ENCODE measurements at places on chromosomes 3 and 15.
A peak's percentile ranks its signal among the peaks of the same experiment; 100 is the strongest.

DNA sequence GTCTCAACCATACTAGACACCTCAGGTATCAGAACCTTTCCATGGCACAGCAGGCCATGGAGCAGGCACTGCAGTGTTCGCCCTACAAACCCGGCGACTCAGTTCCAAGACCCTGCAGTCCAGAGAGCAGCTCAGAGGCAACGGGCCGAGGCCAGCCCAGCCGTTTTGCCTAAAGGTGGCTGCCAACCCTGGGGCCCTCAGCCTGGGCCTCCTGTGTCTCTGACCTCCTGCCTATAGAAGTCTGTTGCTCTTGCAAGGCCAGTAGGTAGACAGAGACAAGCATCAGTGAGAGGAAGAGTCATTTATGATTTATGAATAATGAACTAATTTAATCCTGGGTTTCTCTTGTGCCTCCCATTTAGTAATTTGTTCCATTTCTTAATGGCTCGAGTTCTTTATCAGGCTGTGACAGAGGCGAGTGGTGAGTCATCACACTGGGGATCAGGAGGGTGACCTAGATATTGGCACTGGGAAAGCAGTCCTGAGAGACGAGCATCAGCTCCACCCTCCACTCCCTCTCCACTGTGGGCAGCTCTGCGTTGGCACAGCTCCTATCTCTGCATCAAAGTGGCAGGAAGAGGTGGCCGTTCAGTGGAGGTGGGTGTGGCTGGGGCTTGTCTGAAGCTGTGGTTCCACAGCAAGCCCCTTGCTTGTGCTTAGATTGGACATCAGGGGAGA is 79.8 kb downstream of the ABHD5 start:
- DNase-seq, result no peak

GRCh38 chr15:100628746-100629145 is 26.4 kb downstream of the ASB7 start:
- DNase-seq, result peak; percentile 58

DNA sequence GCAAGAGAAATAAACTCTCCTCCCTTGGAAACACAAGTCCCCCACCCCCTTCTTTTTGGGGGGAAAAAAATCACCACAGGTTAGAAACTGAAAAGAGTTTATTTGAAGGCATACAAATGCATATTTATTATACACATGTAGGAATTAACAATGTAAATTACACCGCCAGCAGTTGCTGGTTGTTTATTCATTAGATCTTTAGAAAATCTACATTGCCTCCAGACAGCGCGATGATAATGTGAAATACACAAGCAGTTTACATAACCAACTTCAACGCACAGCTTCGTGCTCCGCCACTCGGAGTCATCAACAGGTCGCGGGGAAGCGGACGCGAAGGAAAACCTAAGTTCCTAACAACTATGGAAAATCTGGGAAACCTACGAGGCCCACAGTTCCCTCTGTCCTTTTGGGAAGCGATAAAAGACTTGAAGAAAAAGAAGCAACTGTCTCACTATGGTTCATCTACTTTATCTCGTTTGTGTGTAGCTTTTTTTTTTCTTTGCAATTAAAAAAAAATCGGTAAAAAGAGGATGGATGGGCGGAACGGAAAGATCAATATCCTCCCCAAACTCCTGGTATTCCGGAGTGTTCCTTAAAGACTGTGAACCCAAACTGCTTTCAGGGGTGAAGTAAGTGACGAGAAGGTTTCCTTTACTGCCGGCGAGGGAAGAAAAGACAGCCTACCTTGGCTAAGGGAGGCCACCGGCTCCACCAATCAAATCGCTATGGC is 8.4 kb upstream of the FOXB1 start:
- no peak for DNase-seq

DNA sequence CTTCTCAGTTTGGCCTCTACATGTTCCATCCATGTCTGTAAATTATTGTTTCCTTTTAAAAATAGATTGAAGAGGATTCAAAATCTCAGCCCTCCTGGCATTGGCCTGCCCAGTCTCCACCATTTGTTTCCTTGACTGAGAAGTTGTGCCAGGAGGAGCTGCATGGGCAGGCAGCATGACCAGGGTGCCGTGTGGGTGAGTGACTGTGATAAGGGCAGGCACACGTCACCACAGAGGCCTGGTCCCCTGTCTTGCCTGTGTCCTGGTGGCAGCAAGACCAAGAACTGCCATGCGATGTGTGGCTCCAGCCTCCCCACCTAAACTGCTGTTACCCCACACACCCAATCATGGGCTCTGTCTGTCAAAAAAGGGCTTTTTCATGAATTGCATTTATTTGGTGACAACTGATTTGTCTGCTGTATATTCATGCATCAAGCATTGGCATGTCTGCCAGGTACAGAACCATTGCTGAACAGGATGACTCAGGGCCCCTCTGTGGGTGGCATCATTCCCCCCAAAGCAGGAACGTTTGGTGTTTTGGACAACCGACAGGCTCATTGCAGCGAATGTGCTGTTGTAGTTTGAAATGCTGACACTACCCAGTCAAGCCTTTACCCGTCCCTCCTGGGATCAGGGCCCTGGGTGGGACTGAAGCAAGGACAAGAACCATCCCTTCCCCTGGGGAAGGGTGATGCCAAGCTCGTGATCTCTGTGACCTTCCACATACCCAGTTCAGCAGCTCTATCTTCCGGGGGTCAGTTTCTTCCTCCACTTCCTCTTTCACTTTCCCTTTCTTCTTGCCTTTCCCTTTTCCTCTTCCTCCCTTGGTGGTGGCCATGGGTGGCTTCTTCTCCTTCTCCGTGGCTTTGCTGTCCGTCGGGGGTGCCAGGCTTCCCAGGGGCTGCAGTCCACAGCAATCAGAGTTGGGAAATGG is 51.6 kb downstream of the TRPM1 start:
- no peak for DNase-seq

DNA sequence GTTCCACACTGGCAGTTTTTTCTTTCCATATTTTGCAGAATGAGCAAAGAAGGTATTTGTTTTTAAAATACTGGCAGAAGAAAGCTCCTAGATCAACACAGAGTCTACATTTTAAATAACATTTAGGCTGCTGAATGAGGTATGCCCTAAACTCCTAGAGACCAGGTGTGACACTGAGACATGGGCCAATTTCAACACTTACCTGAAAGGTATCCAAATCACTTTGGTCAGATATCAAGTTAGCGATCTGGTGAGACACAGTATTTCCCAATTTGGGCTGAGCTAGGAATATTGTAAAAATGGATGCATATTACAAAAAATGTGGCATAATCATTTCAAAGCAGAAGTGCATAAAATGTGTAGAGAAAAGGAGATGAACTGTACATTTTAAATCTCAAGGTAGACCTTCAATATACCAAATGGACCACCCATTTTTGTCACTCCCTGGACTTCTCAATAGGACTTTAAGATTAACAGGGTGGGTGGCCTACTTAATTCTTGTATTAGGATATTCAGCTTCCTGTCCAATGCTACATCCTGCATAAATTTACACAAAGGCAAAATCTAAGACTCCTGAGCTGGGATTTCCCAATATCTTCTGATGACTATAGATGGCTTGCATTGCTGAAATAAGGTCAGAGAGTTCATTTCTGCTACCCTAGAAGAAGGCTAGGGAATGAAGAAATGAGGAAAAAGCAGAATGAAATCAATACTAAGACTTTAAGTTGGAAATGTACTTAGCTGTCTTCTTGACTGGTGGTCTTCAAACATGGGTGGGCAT is 487.8 kb downstream of the FOXP1 start:
- no peak for DNase-seq

DNA sequence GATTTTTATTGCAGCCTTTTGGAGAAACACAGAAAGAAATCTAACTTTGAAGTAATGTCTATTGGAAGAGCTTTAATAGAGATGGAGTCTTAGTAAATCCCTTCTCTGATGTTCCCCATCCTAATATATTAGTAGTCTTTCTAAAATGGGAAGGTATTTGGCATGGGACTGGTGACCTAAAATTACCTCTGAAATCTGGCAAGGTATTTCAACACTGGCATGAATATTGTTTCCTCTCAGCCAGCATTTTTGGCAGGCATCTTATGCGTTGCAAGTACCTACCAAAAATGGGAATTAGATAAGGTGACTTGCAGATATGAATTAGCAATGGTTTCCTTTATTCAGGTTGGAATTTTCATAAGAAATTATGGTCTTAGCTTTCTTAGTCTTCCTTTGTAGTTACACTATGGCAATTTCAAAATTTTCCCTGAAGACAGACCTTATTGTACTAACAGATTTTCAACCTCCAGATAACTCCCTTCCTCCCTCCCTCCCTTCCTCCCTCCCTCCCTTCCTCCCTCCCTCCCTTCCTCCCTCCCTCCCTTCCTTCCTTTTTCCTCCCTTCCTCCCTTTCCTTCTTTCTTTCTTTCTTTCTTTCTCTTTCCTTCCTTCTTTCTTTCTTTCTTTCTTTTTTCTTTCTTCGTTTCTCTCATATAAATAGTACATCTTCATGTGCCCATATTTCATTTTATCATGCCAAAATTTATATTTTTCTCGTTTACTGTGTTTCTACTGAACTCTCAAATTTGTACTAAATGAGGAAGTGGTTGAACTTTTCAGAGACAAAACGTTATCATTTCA is 168.2 kb upstream of the KCNMB2 start:
- no peak for DNase-seq

GRCh38 chr15:47961401-47962090 is 159.2 kb upstream of the SLC24A5 start:
- DNase-seq, result no peak

DNA sequence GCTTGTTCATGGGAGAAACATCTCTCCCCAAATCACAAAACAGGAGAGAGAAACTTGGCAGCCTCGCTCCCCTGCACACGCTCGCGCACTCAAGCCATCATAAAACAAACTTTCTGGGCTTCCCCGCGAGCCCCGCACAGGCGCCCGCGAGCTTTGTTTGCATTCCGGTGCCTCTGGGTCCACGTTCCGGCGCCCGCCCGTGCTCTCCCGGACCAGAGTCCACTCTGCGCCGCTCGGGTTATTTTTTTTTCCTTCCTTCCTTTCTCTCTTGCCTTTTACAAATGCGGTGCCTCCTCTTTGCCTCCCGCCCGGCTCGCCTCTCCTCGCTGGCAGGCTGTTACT is 363 bp downstream of the MAGI1 start:
- DNase-seq, result no peak

DNA sequence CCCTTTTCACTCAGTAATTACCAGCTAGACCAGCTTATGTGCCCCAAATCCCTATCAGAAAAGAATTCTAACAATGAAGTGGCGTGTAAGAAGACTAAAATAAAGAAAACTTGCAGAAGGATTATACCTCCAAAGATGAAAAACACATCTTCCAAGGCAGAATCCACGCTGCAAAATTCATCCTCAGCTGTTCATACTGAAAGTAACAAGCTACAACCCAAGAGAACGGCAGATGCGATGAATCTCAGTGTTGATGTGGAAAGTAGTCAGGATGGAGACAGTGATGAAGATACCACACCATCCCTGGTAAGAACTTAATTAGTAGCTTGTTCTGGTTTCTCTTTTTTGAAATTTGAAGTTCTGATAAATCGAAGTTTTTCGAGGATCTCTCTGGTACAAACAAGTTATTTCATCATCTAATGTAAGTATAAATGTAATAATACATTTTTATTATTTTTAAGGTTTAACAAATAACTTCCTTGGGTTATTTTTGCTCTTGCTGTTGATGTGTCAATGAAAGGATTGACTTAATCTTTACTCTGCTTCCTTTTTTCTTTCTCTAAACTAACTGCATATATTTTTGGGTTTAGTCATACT is 1.4 kb downstream of the WDR76 start:
- DNase-seq, result peak; percentile 3

DNA sequence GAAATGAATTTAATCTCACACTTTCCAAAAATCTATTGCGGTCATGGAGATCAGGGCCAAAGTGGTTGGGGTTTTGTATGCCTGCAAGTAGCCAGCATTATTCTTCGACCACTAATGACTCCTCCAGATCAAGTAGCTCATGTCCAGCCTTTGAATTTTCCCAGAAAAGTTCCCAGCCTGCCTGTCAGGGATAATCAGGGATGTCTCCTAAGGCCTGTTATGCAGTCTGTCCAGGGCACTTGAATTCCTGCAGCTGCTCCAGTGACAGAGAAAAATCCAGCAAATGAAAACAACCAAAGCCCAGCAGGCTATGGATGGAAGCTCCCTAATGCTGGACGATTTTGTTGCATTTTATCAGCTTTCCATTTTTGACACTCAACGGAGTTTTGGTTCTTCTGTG is 215.4 kb downstream of the ADAMTSL3 start:
- no peak for DNase-seq

DNA sequence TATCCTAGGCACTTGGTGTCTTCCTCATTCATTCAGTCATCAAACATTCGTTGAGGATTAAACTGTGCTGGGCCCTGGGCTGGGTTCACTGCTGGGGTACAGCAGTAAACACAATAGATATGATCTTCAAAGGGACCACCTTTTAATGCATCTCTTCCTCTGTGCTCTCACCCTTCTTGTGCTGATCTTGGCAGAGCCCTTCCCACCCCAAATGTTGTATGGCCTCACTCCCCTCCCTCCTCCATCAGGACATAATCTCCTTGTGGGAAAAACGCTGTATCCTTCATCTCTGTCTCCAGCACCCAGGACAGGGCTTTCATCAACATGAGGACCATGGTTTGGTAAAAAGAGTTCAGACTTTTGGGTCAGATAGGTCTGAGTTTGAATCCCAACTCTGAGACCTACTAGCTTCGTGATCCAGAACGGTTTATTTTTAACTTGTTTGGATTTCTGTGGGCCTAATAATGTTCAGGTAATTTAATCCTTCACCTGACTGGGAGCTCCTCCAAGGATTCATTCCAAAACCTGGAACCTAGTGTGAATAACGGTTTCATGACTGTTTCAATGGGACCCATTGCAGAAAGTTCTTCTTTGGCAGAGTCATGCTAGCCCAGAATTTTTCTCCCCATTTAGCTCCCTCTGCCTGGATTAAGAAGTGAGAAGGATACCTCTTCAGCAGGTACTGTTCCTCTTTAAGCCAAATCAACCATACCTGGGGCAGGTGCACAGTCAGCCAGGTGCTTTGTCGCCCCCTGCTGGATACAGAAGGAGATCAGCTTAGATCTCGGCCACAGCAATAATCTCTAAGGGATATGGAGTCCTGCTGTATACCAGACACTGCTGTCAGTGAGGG is 5.2 kb upstream of the WNT7A start:
- DNase-seq, result no peak

- DNase-seq, result peak; percentile 38
These were observed 449.7 kb upstream of the ALCAM start for GRCh38 chr3:104916971-104917370.

DNA sequence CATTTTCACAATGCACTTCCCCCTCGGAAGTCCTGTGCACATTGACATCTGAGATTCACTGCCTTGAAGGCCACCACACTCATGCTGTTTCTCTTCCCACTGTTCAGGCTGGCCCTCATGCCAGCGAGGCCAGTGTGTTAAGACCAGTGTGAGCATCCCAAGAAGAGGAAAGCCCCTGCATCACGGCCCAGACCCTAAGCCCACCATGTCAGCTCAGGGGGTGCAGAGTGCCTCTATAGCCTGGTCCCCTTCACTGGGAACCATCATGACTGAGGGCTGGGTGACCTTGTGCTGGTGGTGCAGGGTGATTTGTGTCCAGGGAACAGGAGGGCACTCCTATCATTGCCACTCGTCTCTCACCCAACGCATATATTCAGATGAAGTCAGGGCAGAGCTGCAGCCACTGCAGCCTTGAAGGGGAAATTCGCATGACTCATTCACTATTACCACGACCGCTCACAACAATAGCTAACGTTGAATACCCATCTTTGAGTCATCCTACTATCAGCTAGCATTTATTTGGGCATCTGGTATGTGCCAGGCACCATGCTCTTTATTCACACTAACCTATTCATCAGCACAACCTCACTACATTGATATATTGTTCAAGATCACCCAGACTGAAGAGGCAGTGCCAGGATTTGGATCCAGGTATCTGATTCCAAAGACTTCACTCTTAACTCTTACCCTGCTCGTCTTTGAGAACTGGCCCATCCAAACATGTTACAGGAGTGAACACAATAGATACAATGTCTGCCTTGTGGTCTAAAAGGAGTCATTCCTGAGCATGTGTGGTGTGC is 58.8 kb upstream of the SLC6A11 start:
- DNase-seq, result no peak
